ENCODE measurements at places on chromosomes 1 and 21. TPM values are rescaled to one million over a fixed set of nuclear protein-coding genes. Genes with fewer than 3 reads are reported as not detected.
A peak's percentile ranks its signal among the peaks of the same experiment; 100 is the strongest.

- no peak for DNase-seq
- H3K27ac ChIP-seq, result no peak overlapping the region
- H3K27me3 ChIP-seq, result no peaks in the 10 kb centered on the region
- peaks cover 1% of the 10 kb centered on the region for H3K36me3 ChIP-seq
These were observed 3.4 kb downstream of the EGLN1 start for GRCh38 chr1:231418741-231419107.

DNA sequence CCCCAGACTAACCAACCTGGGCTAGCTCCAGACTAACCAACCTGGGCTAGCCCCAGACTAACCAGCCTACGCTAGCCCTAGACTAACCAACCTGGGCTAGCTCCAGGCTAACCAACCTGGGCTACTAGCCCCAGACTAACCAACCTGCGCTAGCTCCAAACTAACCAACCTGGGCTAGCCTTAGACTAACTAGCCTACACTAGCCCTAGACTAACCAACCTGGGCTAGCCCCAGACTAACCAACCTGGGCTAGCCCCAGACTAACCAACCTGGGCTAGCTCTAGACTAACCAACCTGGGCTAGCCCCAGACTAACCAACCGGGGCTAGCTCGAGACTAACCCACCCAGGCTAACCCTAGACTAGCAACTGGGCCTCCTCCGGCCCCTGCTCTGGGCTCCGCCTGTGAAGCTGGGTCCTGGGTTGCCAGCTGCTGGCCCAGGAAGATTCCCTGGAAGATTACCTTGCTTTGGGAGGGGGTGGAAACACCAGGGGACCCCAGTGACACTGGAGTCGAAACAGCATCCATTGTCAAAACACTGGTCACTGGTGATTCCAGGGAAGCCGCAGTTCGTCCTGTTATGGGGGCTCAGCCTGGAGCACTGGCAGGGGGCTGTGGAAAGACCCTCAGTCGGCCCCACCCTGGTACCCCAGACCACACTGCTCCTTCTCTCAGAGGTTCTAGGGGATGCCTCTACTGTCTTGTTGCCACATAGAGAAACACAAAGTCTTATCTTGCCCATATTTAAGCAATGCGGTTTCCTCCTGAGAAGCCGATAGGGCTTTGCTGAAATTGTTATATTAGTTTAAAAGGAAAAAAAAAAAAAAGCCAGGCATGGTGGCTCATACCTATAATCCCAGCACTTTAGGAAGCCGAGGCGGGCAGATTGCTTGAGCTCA lies 1.1 kb downstream of the TFF2 start:
- peaks cover 6% of the 10 kb centered on the region for H3K4me1 ChIP-seq
- H3K4me3 ChIP-seq, result no peak overlapping the region
- peaks cover 12% of the 10 kb centered on the region for H3K27me3 ChIP-seq
- DNase-seq, result no peak
- peaks cover 1% of the 10 kb centered on the region for H3K36me3 ChIP-seq

DNA sequence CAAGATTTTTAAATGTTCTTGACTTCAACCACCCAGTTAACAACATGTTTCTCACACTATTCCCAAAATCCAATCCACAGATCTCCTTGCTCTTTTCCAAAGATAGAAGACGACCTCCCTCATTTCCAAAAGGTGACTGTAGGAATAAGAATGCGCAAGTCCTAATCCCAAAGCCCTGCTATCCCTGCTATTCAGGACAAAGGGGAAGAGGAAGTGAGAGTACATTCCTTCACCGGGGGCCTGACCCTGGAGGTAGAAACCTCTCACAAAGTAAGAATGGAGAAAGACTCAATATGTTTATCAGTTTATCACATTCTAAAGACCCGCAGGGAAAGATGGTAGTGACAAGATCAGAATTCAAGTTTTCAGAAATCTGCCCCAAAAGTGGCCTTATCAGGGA lies 55.7 kb downstream of the PLEKHA6 start:
- DNase-seq, result no peak
- H3K27ac ChIP-seq, result no peak overlapping the region
- no peaks in the 10 kb centered on the region for H3K36me3 ChIP-seq
- H3K4me1 ChIP-seq, result peaks cover 14% of the 10 kb centered on the region
- H3K4me3 ChIP-seq, result no peak overlapping the region
- peaks cover 44% of the 10 kb centered on the region for H3K27me3 ChIP-seq

DNA sequence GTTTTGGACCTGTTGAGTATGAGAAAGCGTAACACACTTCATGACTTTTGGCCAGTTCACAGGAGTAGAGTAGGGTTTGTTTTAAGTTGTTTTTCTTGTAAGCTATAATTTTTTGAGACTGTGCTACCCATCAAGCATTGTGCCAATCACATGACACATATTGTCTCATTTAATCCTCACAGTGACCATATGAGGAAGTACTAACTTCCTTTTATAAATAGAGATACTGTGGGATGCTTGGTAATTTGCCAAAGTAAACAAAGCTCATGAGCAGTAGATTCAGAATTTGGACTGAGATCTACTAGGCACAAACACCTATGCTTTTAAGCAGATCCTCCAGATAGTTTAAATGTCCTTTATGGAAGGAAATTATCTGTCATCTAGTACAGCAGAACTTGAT lies 178.3 kb downstream of the CACNA1E start:
- H3K4me1 ChIP-seq, result no peaks in the 10 kb centered on the region
- H3K36me3 ChIP-seq, result no peaks in the 10 kb centered on the region
- peaks cover 2% of the 10 kb centered on the region for H3K27me3 ChIP-seq
- DNase-seq, result no peak
- H3K27ac ChIP-seq, result no peak overlapping the region
- H3K4me3 ChIP-seq, result no peak overlapping the region

DNA sequence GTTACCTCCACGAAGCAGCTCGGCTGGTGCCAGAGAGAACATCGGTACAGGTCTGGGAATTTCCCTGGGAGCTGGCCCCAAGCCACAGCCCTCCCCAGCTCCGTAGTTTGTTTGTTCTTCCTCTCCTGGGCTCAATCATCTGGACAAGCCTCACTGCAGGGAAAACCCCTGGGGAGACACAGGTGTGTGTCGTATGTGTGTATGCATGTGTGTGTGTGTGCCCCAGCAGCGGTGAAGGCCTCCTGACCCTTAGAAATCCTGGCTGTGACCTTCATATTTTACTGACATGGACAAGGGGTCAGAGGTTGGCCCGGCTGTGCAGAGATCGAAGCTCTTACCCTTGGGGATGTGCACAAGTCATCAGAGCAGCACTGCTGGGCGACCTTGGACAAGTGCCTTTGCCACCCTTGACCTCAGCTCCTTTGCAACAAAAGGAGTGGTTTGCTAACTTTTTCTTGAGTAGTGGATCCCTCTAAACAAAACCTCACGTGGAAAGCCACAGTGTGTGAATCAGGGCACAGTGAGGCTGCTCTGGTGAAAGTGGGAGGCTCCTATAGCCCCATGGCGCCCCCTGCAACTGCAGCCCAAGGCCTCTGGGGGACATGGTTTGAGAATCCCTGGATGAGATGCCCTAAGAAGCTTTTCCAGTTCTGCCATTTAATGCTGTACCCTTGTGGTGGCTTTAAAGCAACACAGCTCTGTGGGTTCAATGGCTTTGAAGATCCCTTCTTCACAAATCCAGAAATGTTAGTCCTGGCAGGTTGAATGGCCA lies 12.3 kb upstream of the IL22RA1 start:
- H3K36me3 ChIP-seq, result no peaks in the 10 kb centered on the region
- peaks cover 4% of the 10 kb centered on the region for H3K27me3 ChIP-seq
- H3K27ac ChIP-seq, result no peak overlapping the region
- H3K4me3 ChIP-seq, result no peak overlapping the region
- no peak for DNase-seq

GRCh38 chr1:164688791-164689190 lies 129.8 kb downstream of the PBX1 start:
- no peaks in the 10 kb centered on the region for H3K27me3 ChIP-seq
- no peak for DNase-seq
- no peaks in the 10 kb centered on the region for H3K36me3 ChIP-seq
- H3K4me1 ChIP-seq, result no peaks in the 10 kb centered on the region

DNA sequence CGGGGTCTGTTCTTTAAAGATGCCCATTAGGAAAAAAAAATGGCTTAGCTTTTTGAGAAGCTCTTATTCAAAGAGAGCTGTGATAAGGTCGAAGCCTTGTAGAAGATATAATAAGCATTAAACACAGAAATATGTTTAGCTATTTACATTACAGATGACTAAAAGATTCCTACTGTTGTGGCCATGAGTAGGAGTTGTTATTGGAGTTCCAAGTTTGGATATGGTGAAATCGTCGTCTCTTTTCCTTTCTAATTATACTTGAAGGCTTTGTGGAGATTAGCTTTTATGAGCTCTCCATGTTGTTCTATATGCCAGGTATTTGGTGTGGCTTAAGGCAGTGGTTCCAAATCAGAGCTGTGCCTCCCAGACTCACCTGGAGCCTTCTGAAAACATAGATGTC lies 79.9 kb upstream of the LAMC2 start:
- peaks cover 33% of the 10 kb centered on the region for H3K36me3 ChIP-seq
- peak overlapping the region; percentile 81 for H3K27ac ChIP-seq
- H3K4me3 ChIP-seq, result no peak overlapping the region
- DNase-seq, result no peak
- H3K27me3 ChIP-seq, result no peaks in the 10 kb centered on the region
- H3K4me1 ChIP-seq, result peaks cover 30% of the 10 kb centered on the region

- no peak overlapping the region for H3K27ac ChIP-seq
- peaks cover 18% of the 10 kb centered on the region for H3K4me1 ChIP-seq
- H3K36me3 ChIP-seq, result peaks cover 24% of the 10 kb centered on the region
- no peak for DNase-seq
- H3K27me3 ChIP-seq, result no peaks in the 10 kb centered on the region
- no peak overlapping the region for H3K4me3 ChIP-seq
These were observed 24.9 kb downstream of the OLFML2B start for GRCh38 chr1:161998811-161999210.

- no peaks in the 10 kb centered on the region for H3K36me3 ChIP-seq
These were observed 109.7 kb upstream of the ACTRT2 start for GRCh38 chr1:2911421-2912178.

DNA sequence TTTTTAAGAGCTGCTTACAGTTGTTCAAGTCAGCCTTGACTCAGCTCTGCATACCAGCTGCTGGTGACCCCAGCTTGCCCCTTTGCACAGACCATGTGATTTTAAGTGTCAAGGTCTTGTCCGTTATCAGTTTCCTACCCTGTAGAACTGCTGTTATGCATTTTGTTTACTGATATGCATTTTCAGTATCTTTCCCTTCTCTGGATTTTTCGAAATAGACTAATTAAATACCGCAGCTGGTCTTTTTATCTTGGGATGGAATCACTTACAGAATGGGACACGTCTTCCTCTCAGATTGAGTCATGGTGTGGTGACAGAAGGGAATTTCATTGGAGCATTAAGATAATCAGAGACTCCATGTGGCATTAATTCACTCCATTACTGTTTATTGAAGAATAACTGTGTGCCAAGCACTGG lies 145.6 kb downstream of the FMN2 start:
- H3K27ac ChIP-seq, result no peak overlapping the region
- H3K27me3 ChIP-seq, result no peaks in the 10 kb centered on the region
- H3K4me3 ChIP-seq, result no peak overlapping the region
- no peak for DNase-seq

DNA sequence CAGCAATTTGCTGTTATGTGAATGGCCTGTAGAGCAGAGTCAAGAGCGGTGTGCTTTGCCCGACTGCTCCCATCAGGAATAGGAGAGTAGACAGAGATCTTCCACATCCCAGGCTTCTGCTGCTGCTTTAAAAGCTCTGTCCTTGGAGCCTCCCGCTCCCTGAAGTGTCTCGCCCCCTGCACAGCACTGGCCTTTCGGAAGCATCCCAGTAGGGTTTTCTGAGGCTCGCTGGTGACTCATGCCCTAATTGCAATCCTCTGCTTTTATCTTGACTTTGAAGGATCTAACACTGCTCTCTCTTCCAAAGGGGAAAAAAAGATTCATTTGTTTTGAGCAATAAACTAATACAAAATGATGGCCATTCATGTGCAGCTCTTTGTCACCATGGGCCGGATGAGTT lies 13.3 kb upstream of the CD101 start:
- H3K27ac ChIP-seq, result no peak overlapping the region
- no peak for DNase-seq
- H3K27me3 ChIP-seq, result no peaks in the 10 kb centered on the region
- H3K4me1 ChIP-seq, result peaks cover 35% of the 10 kb centered on the region

GRCh38 chr1:224407571-224408293 lies 26.9 kb downstream of the WDR26 start:
- DNase-seq, result no peak
- H3K27me3 ChIP-seq, result no peaks in the 10 kb centered on the region
- H3K27ac ChIP-seq, result peak overlapping the region; percentile 8
- peaks cover 37% of the 10 kb centered on the region for H3K4me1 ChIP-seq

DNA sequence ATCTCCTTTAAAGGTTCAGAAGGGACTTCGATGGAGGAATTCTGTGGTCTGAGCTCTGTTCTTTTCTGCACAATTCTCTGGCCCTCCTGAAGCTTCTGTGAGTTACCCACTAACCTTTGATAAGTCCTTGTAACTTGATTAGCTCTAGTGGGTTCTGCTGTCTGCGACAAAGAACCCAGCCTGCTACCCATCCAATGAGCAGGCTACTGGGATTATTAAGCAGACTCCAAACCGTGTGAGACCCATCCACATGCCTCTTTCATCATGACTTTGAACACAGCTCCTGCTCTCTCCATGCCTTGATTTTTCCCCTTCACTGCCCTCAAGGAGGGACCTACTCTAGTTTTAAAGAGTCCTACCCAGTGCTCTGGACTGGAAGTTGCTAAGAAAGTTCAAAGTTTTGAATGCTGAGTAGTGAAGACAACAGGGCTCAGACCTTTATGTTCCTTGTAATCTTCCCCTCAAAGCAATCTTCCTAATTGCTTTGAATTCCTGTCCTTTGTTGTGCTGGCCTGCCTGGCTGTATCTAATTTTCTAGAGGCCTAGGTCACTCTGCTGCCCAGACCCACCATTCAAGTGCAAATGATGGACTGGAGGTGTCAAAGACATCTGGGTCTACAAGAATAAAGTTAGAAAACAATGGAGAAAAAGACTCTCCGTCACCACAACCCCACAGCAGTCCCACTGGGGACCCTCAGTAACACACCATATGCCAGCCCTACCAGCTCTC lies 146.9 kb downstream of the RHOU start:
- no peak overlapping the region for H3K4me3 ChIP-seq
- H3K36me3 ChIP-seq, result peaks cover 3% of the 10 kb centered on the region
- no peak overlapping the region for H3K27ac ChIP-seq
- H3K27me3 ChIP-seq, result peaks cover 19% of the 10 kb centered on the region
- no peaks in the 10 kb centered on the region for H3K4me1 ChIP-seq

GRCh38 chr1:43952731-43953346 lies 6.1 kb downstream of the IPO13 start:
- no peak for DNase-seq
- H3K27me3 ChIP-seq, result no peaks in the 10 kb centered on the region
- H3K27ac ChIP-seq, result no peak overlapping the region
- peaks cover 12% of the 10 kb centered on the region for H3K36me3 ChIP-seq
- H3K4me1 ChIP-seq, result peaks cover 18% of the 10 kb centered on the region

The NIBAN1 gene
- 101 TPM for total RNA-seq

The NVL gene
- total RNA-seq, result 18.7 TPM

The SLAMF7 gene
- not detected for total RNA-seq
